ENCODE measurements at places on chromosomes 5 and 9. TPM values are rescaled to one million over a fixed set of nuclear protein-coding genes. Genes with fewer than 3 reads are reported as not detected.

- H3K27ac ChIP-seq: no peak overlapping the region
- no peaks in the 10 kb centered on the region for H3K4me1 ChIP-seq
- no peak overlapping the region for H3K4me3 ChIP-seq
- H3K36me3 ChIP-seq: no peaks in the 10 kb centered on the region
- DNase-seq: no peak
- H3K27me3 ChIP-seq: peaks cover 3% of the 10 kb centered on the region
Measured at GRCh38 chr5:174362514-174362913, 317.0 kb downstream of the NSG2 start.

DNA sequence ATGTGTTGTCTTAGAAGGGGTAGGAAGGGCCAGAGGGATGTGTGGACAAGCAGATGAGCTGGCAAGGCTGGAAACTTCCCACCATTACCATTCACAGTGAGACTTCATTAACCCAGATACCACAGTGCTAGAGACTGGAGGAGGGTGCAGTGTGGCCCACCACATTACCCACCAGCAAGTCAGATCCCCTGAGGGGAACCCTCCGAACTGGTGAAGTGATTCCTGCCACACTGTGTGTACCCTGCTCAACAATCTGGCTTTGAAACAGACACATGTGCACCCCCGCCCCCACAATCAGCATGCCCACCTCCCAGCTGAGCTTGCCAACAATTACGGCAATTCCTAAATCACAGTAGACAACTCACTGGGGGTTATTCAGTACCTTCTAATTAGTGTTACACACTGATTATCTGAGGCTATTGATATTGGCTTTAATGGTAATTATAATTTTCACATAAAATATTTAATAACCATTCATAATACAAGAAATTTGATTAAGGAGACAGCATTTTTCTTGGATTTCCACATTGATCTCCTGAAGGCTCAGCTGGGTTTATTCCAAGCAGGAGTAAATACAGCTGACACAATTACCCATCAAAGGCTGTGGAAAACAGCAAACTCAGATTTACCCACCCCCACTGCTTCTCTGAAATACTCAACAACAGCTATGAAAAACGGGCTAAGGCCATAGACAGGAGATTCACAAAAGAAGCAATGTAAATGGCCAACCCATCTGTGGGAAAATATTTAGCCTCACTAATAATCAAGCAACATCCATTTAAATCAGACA, 169.3 kb upstream of the FSTL4 start:
- no peaks in the 10 kb centered on the region for H3K27me3 ChIP-seq
- H3K4me3 ChIP-seq: no peak overlapping the region
- DNase-seq: no peak
- H3K4me1 ChIP-seq: peaks cover 3% of the 10 kb centered on the region

GRCh38 chr9:113528811-113529210, 65.3 kb downstream of the RGS3 start:
- H3K36me3 ChIP-seq: no peaks in the 10 kb centered on the region
- no peaks in the 10 kb centered on the region for H3K27me3 ChIP-seq
- peaks cover 18% of the 10 kb centered on the region for H3K4me1 ChIP-seq
- DNase-seq: no peak
- H3K4me3 ChIP-seq: no peak overlapping the region

LCN12 gene
- not detected for total RNA-seq

DNA sequence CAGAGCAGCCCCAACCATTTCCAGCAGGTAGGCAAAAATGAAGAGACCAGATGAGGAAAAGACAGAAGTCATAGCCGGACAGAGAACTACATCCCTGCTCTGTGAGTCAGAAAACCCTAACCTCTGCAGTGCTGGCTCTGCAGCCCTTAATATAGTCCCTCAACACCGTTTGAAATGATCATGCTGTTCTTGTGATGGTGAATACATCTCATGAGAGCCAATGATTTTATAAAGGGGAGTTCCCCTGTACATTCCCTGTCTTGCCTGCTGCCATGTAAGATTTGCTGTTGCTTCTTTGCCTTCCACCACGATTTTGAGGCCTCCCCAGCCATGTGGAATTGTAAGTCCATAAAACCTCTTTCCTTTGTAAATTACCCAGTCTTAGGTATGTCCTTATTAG, 216.8 kb upstream of the RFX3 start:
- peaks cover 7% of the 10 kb centered on the region for H3K4me1 ChIP-seq
- H3K27ac ChIP-seq: no peak overlapping the region
- no peak overlapping the region for H3K4me3 ChIP-seq
- no peaks in the 10 kb centered on the region for H3K27me3 ChIP-seq
- H3K36me3 ChIP-seq: no peaks in the 10 kb centered on the region

SPTAN1 gene
- 153 TPM for total RNA-seq

WWC1 gene
- not detected for total RNA-seq

PCDHA7 gene
- total RNA-seq: not detected

LHFPL2 gene
- total RNA-seq: 20.5 TPM

DNA sequence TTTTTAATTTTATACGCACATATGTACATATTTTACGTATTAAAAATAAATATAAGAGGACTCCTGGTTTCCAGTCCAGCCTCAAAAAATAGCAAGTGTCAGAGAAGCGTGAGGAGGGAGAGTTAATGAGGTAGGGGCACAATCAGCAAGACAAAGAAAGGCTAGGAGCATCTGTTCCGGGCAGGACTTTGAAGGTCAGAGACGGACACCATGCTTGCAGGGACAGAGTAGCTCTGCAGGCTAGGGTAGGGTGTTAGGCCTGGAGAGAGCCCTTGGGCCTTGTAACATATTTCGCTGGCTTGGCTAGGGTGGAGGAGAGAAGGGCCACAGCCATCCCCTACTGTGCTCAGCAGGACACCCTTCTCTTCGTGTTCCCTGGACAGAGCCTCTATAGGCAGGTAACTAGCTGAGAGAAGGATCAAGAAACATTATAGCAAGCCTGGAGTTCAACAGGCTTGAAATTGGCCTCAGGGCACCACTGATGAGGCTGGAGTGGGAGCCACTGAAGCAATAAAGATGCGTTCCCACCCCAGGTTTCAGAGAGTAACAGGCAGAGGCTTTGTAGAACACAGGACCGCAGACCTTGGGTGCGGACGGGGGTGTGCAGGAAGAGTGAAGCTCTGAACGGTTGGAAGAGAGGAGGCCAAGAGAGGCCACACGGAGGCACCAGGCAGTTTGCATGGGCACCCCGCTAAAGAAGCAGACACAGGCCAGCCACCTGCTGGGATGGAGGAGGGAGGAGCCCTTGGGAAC, 9.7 kb upstream of the IPPK start:
- no peaks in the 10 kb centered on the region for H3K27me3 ChIP-seq
- no peak for DNase-seq
- H3K36me3 ChIP-seq: no peaks in the 10 kb centered on the region
- H3K4me1 ChIP-seq: no peaks in the 10 kb centered on the region
- H3K27ac ChIP-seq: no peak overlapping the region

RICTOR gene
- total RNA-seq: 21.5 TPM
